ENCODE measurements at places on chromosomes 5 and 9.

DNA sequence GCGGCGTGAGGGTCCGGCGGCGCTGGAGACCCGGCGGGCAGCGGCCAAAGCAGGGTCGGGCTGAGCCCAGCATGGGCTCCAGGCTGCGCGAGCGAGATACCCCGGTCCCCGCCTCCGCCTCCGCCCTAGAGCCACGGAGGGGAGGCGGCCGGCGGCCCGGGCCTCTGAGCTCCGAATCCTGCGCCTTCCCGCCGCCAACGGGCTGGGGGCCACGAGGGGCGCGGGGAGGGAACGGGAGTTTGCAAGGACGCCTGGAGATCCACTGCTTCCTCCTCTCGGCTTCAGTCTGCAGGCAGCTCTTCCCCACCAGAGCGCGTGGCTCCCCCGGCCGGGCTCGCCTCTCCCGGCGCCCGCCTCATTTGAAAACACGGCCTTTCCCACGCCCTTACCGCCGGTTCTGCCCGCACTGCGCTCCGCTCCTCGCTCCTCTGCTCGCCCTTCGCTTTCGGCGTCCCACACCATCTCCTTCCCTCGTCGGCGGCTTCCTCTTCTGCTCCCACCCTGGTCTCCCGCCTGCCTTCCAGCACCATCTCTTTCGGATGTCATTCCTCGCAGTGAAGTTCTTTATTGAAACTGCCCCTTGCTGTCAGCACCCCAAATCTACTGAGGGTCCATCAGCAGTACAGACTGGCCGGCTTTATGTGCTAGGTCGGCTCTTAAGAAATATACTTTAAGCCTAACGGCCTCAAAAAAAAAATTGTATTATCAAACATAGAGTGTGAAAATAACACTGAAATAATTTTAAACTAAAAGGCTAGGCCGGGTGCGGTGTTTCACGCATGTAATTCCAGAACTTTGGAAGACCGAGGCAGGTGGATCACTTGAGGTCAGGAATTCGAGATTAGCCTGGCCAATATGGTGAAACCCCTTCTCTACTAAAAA is 105.0 kb upstream of the FAM120A start:
- DNase-seq, result peak; percentile 71

GRCh38 chr5:180143656-180144364 is 65.2 kb downstream of the RASGEF1C start:
- DNase-seq, result peak; percentile 1

- no peak for DNase-seq
These were observed 95.4 kb downstream of the MUSK start for GRCh38 chr9:110764006-110764405.

- DNase-seq, result no peak
These were observed 12.8 kb upstream of the RXRA start for GRCh38 chr9:134313470-134313869.

DNA sequence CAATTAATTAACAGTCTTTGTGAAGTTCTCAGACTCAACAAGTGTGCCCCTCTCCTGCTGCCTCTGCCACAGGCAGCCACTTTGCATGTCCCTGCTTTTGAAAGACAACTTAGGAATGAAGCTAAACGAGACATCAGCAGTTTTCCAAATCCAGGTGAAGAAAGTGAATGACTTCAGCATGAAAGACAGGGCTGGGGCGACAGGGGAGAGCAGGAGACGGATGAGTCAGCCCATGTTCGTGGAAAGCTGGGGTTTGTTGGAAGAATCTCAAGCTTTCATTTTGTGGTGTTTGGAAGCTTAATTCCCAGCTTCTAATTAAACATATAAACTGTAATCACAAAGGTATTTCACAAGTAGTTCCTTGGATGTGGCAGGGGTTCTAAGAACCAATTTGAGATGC is 207.8 kb upstream of the MAP3K1 start:
- no peak for DNase-seq

DNA sequence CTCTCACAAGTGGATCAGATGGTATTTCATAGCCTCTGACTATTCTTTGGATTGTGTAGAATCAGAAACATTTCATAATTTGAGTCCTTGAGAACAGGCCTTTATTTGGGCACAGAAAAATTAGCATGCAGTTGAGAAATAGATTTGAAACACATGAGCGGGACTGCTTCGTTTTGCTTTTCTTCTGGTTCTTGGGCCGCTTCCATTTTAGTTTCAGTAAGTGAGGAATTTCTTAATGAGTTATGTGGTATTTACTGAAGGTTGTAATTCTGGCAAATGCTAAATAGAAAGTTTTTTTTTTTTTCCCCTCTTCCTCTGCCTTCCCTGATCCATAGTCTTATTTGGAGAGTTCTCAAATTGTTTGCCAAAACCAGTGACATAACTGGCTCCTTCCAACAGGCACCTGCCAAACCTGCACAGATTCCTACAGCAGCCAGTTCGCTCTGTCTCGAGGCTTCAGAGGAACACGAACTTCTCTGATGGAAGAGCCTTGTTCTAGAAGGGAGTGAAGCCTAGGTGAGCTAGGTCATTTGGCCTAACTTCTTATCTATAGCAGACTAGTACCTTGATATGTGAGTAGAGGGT is 71.2 kb upstream of the SLC28A3 start:
- no peak for DNase-seq

Data from stomach (tissue), 19 donors.